Trophoblast cell (in vitro differentiated cells and primary cell): ENCODE measurements at places on chromosomes 4 and X.

DNA sequence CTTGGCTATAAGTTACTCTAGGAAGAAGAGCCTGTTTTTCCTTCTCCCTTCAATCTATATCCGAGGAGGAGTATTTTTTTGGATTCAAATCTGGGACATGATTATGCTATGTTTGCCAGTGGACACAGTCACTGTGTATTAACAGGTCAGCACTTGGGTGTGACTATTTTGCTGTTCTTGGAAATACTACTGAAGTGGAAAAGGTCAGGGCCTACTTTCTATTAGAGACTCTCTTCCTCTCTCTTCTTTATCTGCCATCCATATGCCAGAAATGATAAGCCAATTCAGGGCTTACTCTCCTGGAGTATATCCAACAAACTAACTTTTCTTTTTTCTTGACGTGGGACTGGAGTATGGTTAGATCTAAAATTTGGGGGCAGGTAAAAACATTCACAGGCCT lies 40.5 kb downstream of the MID1IP1 start:
- DNase-seq, result no peak

- no peak for DNase-seq
Measured at GRCh38 chr4:183097231-183098018, 1.6 kb upstream of the WWC2 start.

GRCh38 chrX:12814420-12814819 lies 23.2 kb downstream of the PRPS2 start:
- DNase-seq, result peak; percentile 69

- peak; percentile 8 for DNase-seq
Measured at GRCh38 chrX:151393514-151393913, 3.5 kb upstream of the VMA21 start.

- no peak for DNase-seq
Measured at GRCh38 chr4:71595576-71596108, 188.2 kb downstream of the GC start.

DNA sequence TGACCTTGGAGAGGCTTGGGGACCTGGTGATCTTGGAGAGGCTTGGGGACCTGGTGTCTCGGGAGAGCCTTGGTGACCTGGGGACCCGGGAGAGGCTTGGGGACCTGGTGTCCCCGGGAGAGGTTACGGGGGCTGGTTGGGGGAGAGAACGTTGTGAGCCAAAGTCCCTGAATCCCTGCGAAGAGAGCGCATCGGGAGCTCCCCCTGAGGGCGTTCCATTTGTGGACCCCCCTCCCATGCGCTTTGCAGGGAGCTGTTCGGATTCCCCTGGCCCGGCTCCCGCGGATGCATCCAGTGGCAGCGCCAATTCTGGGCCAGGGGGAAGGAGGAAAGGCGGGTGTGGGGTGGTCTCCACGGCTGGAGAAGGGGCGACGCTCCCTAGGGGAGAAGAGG lies 13.3 kb downstream of the SHOX start:
- DNase-seq, result no peak

GRCh38 chr4:146520896-146521540 lies 722 bp downstream of the SLC10A7 start:
- peak; percentile 60 for DNase-seq

GRCh38 chr4:52655506-52655905 lies 3.6 kb downstream of the USP46 start:
- DNase-seq, result peak; percentile 57

DNA sequence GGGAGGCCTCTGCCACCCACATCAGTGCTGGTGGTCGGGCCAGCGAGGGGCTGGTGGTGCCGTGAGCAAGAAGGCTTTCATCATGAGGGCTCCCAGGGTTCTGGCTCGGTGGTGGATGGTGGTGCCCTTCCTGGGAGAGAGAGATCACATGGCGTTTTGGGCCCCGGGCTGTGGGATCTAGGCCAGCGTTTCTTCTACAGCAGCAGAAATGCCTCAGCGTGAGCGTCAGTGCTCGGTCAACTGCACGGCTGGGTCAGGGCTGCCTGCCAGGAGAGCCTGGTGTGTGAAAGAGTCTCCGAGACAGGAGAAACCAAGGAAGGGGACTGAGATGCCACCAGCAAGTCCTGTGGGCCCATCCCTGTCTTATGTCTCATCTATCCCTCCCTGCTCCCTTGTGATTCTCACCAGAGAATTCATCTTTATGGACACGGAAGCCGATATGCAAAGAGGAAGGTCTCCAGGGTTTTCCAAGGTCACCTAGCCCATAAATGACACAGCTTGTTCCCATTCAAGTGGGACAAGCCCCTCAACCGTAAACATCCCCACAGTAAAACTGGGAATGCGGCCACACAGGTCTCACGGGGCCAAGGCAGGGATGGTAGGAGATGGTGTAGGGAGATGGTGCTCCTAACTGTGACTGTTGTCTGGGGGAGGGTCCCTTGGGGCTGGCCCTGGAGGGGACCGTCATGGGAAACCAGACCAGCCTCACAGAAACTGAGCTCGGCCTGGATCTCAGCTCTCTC lies 99.2 kb downstream of the SORCS2 start:
- DNase-seq, result no peak

- DNase-seq, result peak; percentile 18
Measured at GRCh38 chrX:39445336-39445735, 644.1 kb downstream of the MID1IP1 start.

DNA sequence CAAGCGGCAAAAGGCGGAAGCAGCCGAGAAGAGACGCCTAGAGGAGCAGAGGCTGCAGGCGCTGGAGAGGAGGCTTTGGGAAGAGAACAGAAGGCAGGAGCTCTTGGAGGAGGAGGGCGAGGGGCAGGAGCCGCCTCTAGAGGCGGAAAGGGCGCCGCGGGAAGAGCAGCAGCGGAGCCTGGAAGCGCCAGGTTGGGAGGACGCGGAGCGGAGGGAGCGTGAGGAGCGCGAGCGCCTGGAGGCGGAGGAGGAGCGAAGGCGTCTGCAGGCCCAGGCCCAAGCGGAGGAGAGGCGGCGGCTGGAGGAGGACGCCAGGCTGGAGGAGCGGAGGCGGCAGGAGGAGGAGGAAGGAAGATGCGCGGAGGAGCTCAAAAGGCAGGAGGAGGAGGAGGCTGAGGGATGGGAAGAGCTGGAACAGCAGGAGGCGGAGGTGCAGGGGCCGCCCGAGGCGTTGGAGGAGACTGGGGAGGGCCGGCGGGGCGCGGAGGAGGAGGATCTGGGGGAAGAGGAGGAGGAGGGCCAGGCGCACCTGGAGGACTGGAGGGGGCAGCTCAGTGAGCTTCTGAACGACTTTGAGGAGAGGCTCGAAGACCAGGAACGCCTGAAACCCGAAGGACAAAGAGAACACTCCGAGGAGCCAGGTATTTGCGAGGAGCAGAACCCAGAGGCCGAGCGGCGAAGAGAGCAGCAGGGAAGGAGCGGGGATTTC lies 72.9 kb downstream of the AASDH start:
- DNase-seq, result no peak

DNA sequence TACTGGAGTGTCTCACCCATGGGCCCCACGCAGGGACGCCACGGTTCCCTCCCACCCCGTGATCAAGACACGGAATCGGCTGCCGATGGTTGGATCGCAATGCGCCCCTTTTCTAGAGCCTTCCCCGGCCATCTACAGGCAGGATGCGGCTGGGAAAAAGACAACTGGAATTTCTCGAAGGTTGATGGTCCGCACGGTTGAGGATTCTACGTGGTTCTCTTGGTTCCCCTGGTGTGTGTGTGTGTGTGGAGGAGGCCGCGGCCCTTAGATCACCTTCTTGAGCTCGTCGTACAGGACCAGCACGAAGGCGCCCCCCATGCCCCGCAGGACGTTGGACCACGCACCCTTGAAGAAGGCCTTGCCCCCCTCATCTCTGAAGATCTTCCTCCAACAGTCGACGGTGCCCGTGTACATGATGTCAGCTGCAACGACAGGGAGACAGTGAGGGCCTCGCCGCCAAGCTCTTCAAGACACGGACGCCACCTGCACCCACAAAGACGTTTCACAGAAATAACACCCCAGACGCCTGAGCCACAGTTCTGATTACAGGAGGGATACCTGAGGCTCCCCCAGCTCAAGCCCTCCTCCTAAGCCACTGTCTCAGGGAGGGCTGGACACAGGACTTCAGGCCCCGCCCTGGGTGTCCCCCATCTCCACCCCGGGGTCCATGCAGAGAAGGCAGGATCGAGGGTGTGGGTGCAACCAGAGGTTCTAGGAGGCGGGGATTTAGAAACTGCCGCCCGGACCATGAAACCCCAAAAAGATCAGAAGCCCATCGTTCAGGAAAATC lies 5.4 kb downstream of the SLC25A6 start:
- DNase-seq, result no peak

GRCh38 chr4:2085496-2085901 lies 26.4 kb downstream of the NAT8L start:
- no peak for DNase-seq

GRCh38 chr4:159937595-159937994 lies 834.7 kb downstream of the RAPGEF2 start:
- DNase-seq, result no peak

- DNase-seq, result no peak
Measured at GRCh38 chr4:174505892-174506291, 16.4 kb downstream of the HPGD start.

DNA sequence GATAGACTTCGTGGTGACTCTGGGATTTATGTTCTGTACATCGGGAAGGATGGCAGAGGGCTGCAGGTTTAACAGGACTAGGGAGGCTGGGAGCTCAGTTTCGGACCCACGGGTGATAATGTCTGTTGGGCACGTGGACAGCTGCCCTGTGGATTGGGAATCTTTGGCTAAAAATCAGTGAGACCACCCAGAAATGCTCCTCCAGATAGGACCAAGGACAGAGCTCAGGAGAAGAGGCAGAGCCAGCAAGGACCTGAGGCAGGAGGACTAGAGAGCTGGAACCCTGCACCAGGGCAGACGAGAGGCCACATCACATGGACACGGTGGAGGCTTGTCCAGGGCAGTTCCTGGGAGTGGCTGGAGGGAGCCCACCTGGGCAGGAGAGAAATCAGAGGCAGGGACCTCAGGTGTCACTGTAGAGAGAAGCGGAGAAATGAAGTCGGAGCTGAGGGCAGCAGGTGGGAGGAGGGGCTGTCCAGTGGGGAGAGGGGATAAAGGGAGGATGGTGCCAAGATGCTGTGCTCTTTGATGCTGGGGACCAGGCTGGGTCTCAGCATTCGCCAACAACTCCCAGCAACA lies 79.2 kb downstream of the CPZ start:
- DNase-seq, result no peak

DNA sequence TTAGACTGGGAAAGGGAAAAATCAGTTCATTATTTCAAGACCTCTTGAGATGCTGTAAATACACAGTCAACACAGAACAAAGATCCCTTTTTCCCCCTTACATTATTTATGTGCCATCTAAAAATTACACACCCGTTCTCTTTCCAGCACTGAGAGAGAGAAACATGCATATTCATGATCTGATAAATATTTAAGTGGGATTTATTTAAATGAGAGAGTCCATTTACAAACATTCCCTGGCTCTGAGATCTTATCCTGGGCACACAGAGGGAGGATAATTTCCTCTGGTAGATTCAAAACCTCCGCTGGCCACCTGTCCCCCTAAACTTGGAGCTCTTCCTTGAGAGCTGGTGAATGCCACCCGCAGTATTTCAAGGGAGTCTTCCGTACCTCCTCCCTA lies 88.6 kb downstream of the GRIA3 start:
- DNase-seq, result no peak

- DNase-seq, result no peak
Measured at GRCh38 chr4:83413676-83414075, 41.9 kb downstream of the HELQ start.

GRCh38 chr4:185212581-185212980 lies 3.2 kb downstream of the SNX25 start:
- no peak for DNase-seq

- no peak for DNase-seq
Measured at GRCh38 chrX:108420481-108420880, 17.7 kb downstream of the COL4A6 start.

- DNase-seq, result no peak
Measured at GRCh38 chrX:113728937-113729336, 854.9 kb upstream of the HTR2C start.

DNA sequence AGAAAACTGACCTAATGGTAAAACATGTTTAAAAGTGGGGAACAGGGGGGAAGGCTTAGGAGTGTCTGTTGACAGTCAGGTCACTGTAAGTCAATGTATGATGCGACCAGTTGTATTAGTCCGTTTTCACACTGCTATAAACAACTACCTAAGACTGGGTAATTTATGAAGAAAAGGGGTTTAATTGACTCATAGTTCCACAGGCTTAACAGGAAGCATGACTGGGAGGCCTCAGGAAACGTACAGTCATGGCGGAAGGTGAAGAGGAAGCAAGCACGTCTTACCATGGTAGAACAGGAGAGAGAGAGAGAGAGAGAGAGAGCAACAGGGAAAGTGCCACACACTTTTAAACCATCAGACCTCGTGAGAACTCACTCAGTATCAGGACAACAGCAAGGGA lies 13.0 kb upstream of the PLAC1 start:
- DNase-seq, result no peak

GRCh38 chr4:173704201-173704600 lies 174.2 kb upstream of the HAND2 start:
- DNase-seq, result no peak

DNA sequence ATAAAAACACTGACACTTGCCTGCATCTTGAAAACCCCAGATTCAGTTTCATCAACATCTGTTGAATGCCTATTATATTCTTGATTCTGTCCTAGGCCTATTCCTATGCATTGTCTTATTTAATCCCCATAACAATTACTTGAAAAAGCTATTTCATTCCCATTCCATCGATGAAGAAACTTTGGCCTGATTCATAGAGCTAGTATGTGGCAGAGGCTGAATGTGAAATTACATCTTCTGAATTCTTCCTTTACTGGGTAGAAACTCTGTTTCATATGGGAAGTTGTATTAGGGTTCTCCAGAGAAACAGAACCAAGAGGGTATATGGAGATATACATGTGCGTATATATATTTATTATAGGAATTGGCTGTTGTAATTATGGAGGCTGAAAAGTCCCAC lies 35.0 kb upstream of the SLC4A4 start:
- DNase-seq, result peak; percentile 27

- no peak for DNase-seq
Measured at GRCh38 chr4:13555325-13555724, 11.0 kb upstream of the NKX3-2 start.

GRCh38 chrX:56505866-56506265 lies 57.6 kb upstream of the UBQLN2 start:
- DNase-seq, result no peak

DNA sequence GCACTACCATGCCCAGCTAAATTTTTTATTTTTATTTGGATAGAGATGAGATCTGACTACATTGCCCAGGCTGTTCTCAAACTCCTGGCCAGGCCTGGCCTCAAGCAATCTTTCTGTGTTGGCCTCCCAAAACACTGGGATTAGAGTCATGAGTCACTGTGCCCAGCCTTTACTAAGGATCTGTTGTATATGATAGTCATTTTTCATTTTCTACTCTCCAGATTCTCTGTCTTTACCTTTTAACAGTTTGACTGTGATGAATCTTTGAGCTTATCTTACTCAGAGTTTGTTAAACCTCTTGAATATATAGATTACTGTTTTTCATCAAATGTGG lies 161.8 kb downstream of the FNIP2 start:
- peak; percentile 39 for DNase-seq

- DNase-seq, result peak; percentile 77
Measured at GRCh38 chr4:154622598-154622997, 10.1 kb upstream of the FGG start.

GRCh38 chr4:152613351-152613750 lies 66.4 kb downstream of the TMEM154 start:
- no peak for DNase-seq
